ENCODE measurements at places on chromosomes 1 and 21.

DNA sequence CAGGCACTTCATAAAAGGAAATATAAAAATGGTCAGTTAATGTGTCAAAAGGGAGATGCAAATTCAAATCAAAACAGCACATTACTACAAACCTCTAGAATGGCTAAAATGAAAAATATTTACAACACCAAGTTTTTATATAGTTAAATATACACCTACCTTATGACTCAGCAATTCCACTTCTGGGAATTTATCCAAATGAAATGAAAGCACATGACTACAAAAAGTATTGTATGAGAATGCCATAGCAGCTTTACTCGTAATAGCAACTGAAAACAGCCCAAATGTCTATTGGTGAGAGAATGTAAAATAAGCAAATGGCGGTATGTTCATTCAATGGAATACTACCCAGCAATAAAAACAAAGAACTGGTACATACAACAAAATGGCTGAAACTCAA is 175.8 kb upstream of the SPAG17 start:
- H3K4me1 ChIP-seq: no peaks in the 10 kb centered on the region
- no peak for DNase-seq
- no peak overlapping the region for H3K4me3 ChIP-seq
- H3K27me3 ChIP-seq: no peaks in the 10 kb centered on the region

- H3K27me3 ChIP-seq: peaks cover 10% of the 10 kb centered on the region
- H3K4me1 ChIP-seq: peaks cover 1% of the 10 kb centered on the region
- no peak for DNase-seq
- no peaks in the 10 kb centered on the region for H3K36me3 ChIP-seq
- H3K4me3 ChIP-seq: no peak overlapping the region
- no peak overlapping the region for H3K27ac ChIP-seq
Measured at GRCh38 chr1:197285526-197286205, 17.6 kb downstream of the CRB1 start.

DNA sequence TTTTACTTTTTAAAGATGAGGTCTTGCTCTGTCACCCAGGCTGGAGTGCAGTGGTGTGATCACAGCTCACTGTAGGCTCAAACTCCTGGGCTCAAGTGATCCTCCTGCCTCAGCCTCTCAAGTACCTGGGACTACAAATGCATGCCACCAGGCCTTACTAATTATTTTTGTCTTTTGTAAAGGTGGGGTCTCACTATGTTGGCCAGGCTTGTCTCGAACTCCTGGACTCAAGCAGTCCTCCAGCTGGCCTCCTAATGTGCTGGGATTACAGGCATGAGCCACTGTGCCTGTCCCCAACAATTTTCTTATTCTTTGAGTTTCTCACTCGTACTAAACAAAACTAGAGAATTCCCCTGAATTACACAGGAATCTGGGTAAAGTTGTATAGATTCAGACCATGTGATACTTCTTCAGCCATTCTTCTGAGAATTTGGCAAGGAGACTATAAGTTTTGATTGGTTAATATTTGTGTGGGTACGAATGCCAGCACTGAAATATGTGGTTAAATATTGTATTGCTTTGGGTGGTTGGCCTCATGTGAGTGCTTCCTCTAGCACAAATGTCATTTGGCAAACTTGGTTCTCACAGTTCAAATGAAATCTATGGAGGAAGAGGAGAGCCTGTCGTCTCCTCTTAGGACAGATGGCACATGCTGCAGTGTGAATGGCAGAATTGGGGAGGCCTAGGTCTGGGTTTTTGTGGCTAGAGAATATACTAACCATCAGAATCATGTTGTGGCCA is 104.9 kb downstream of the RUNX1 start:
- no peak for DNase-seq
- H3K4me1 ChIP-seq: peaks cover 67% of the 10 kb centered on the region
- H3K27ac ChIP-seq: peak overlapping the region; percentile 78

GRCh38 chr1:154627257-154628120 is 19.5 kb upstream of the ADAR start:
- peaks cover 18% of the 10 kb centered on the region for H3K27me3 ChIP-seq
- peak overlapping the region; percentile 99 for H3K27ac ChIP-seq
- H3K4me1 ChIP-seq: peaks cover 35% of the 10 kb centered on the region
- H3K36me3 ChIP-seq: peaks cover 26% of the 10 kb centered on the region

GRCh38 chr1:8625981-8626898 is 191.2 kb downstream of the RERE start:
- DNase-seq: no peak
- H3K4me3 ChIP-seq: no peak overlapping the region
- H3K36me3 ChIP-seq: peaks cover 22% of the 10 kb centered on the region
- H3K27me3 ChIP-seq: no peaks in the 10 kb centered on the region

- H3K4me1 ChIP-seq: no peaks in the 10 kb centered on the region
- peaks cover 35% of the 10 kb centered on the region for H3K27me3 ChIP-seq
- no peak overlapping the region for H3K27ac ChIP-seq
- DNase-seq: no peak
- H3K36me3 ChIP-seq: no peaks in the 10 kb centered on the region
- H3K4me3 ChIP-seq: no peak overlapping the region
Measured at GRCh38 chr1:9438431-9439073, 100.7 kb upstream of the SLC25A33 start.

Measured in activated CD4-positive, alpha-beta T cell treated with anti-CD3 and anti-CD28 coated beads, Interleukin-2, amount 10 ng/mL, durations not matched to agents 24 days and 14 days (primary cell).